ENCODE measurements at places on chromosomes 3 and 15.

GRCh38 chr3:69200384-69201068 is 78.1 kb upstream of the LMOD3 start:
- DNase-seq, result peak; percentile 32

DNA sequence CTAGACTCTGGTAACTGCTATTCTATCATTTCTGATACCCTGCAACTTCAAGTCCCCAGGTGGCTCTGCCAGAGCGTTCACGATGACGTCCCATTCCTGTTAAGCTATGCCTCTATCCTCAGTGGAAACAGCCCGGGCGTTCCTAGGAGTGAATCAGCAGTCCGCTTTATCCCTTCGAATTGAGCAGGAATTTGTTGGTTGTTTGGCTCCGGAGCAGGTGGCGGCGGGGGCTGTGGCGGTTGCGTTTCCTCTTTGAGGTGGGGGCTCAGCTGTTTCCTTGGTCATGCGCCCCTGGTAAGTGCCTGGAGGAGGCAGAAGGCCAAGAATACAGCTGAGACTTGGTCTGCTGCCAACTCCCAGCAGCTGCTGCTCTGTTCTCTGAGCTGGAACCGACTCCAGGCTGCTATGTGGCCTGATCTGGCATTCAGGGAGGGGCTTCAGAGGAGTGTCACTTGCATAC is 25.2 kb downstream of the ARPP21 start:
- DNase-seq, result no peak

DNA sequence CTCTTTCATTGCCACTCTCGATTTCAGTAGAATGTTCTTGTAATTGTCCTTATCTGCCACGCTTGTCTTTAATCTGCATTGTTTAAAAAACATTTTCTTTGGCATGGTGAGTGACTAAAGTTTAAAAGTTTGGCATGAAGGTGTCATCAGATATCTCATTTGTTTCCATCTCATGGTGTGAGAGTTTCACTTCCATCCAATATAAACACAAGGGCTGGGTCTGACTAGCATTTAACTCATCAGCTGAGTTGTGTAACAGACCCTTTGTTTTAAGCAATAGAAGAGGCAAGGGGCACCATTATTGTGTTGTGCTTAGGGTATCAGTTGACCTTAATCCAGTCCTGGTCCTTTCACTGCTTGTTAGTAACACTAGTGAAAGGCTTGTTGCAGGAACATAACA is 49.9 kb upstream of the IL12A start:
- DNase-seq, result no peak

DNA sequence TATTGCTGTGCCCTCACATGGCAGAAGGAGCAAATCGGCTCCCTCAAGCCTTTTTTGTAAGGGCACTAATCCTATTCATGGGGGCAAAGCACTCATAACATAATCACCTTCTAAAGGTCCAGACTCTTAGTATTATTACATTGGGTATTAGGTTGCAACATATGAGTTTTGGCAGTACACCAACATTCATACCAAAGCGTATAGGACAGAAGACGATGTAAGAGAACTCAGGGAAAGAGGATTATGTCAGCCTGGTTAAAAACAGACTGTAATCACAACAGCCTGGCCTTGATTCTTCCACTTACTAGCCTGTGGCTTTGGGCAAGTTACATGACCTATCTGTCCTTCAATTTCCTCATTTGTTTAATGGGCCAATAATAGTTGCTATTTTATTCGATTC is 828.5 kb upstream of the NECTIN3 start:
- peak; percentile 12 for DNase-seq

GRCh38 chr3:71652781-71653413 is 69.4 kb upstream of the FOXP1 start:
- no peak for DNase-seq

- DNase-seq, result no peak
Observed at GRCh38 chr3:105836533-105836932, 32.3 kb downstream of the CBLB start.

- peak; percentile 17 for DNase-seq
Observed at GRCh38 chr15:87672309-87673288, 583.9 kb downstream of the NTRK3 start.

DNA sequence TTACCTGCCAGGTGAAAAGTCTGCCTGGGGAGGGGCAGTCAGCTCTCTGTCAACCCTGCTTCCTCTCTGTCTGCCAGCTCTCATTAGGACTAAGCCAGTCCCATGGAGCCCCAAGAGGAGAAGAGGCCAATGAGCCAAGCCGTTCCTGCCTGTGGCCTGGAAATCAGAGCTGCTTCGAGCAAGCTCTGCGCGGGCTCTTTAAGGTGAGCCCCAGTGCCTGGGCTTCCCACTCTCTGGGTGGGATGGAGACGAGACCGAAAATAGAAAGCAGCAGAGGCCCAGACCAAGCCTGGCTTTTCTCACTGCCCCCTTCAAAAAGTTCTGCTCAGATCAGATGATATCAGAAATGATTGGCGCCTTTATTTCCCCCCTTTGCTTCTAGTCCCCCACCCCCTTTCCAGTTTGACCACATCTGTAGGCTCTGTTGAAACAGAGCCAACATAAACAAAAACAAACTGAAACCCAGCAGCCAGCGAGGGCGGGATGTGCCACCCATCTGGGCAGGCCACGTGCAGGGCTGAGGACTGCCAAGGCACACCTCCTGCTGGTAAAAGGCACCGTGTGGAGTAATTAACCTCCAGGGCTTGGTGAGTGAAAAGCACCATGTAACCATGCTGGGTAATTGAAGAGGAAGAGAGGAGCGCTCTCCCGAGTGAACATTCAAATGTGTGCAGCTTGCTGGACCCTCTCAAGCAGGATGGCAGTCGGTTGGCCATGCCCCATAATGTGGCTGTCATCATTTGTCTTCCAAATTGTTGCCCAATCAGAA is 471.0 kb upstream of the PROK2 start:
- no peak for DNase-seq

DNA sequence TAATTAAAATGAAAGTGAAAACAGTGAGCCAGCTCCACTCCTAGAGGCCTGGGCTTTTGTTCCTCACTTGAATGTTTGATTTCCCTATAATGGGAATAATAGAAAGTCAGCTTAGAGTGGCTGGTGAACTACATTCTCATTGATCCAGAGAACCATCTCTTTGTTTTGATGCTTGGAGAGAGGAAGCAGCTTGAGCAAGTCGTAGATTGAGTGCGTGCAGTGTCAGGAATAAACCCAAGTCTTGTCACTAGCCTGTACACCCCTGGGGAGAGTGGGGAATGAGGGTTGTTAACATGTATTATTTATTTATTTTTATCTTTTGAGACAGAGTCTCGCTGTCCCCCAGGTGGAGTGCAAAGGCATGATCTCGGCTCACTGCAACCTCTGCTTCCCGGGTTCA is 885 bp upstream of the LSG1 start:
- DNase-seq, result no peak

DNA sequence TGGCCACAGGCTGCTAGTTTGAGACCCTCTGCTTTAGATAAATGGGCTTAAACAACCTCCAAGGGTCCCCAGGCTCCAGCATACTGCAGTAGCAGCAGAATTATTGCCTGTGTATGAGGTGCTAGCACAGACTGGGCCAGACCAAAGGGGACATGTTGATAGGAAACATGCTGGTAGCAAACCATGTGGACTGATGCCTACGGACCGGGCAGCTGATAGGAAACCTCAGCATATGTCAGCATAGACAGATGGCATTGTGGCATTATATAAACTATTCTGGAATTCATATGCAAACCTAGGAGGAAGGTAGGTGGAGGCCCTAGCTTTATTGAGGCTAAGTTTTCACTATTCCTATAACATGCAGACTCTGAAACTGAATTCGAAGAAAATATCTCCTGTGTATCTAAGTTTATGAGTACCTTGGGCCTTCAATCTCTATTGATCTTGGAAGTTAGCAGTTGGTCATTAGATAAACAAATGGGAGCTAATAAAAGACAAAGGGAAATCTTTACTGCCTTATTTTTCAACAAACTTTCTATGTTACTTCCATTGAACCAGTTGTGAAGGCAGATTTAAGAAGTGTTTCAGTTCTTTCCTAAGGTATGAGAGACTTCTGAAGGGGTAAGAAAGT is 1.7 kb upstream of the HGD start:
- DNase-seq, result no peak

- DNase-seq, result no peak
Observed at GRCh38 chr3:183782576-183783276, 42.7 kb downstream of the MAP6D1 start.

DNA sequence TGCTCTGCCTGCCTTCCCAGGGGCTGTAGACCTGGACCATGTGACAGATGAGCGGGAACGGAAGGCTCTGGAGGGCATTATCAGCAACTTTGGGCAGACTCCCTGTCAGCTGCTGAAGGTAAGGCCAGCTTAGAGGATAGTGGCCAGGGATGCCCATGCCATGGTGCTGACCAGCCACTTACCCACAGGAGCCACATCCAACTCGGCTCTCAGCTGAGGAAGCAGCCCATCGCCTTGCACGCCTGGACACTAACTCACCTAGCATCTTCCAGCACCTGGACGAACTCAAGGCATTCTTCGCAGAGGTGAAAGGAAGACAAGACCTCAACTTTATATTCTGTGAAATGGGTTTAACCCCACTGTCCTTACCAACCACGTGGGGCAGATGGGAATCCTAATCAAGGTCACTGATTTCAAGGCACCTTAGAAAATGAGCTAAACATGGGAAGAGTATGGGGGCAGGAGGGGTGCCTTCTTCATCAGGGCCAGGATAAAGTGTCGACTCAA is 26.7 kb downstream of the NBEAL2 start:
- no peak for DNase-seq

DNA sequence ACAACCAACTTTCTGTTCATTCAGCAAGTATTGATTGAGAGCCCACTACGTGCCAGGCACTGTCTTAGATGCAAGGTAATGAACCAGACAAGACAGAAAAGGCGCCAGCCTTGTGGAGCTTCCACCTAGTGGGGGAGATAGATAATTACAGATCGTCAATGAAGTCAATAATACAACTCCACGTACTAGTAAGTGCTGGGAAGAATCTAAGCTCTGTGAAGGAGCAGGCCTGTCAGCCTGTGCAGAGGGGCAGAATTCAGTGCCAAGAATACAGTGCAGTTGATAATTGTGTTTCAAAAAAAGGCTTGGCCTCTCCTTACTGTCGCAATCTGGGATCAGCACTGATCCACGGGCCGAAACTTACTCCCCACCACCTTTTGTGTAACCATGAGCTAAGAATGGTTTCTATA is 186.3 kb downstream of the FEZF2 start:
- DNase-seq, result no peak

GRCh38 chr3:48429317-48429959 is 448 bp downstream of the PLXNB1 start:
- DNase-seq, result no peak

DNA sequence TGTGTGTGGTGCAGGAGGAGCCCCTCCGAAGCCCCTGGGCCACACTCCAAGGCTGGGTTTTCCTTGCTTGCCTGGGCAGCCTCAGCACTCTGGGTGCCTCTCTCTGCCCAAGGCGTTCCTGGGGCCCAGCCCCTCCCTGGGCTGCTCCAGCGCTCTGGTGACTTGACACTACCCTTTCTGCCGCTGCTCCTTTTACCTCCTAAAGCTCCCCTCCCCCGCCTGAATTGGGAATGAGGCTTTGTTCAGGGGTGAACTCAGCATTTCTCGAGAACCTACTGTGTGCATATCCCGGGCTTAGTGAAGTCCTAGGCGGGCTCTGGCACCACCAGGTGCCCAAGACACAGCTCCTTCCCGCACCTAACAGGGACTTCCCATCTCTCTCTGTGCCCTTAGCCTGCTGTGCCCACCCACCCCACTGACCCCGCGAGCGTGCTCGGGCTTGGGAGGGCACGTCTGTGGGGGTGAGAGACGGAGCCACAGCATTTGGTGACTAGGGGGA is 1.2 kb upstream of the BAHD1 start:
- DNase-seq, result no peak

GRCh38 chr3:49723296-49723627 is 489 bp downstream of the GMPPB start:
- no peak for DNase-seq

DNA sequence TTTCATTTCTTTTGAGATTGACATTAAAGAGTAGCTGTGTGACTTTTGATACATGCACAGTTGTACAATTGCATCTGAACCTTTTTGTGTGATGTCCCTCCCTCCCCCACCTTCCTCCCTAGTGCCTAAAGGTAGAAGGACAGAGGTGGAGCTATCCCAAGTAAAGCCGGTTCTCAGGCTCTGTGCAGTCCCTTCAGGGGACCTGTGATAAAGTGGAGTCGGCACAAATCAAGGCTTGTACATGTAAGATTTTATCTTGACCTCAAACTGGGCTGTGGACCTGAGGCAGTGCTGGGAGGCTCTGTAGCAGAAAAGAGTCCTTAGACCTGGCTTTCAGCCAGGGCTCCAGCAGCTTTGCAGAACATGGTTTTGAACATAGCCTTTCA is 55.5 kb upstream of the CMTM7 start:
- DNase-seq, result no peak

- no peak for DNase-seq
Observed at GRCh38 chr3:47010111-47010712, 30.7 kb downstream of the NBEAL2 start.

GRCh38 chr15:81384891-81385720 is 11.1 kb upstream of the TMC3 start:
- no peak for DNase-seq

- no peak for DNase-seq
Observed at GRCh38 chr15:61229883-61230180, 730 bp upstream of the RORA start.

GRCh38 chr3:42712688-42713372 is 10.2 kb upstream of the HHATL start:
- DNase-seq, result no peak

- no peak for DNase-seq
Observed at GRCh38 chr3:159668990-159669476, 319.6 kb upstream of the IL12A start.

DNA sequence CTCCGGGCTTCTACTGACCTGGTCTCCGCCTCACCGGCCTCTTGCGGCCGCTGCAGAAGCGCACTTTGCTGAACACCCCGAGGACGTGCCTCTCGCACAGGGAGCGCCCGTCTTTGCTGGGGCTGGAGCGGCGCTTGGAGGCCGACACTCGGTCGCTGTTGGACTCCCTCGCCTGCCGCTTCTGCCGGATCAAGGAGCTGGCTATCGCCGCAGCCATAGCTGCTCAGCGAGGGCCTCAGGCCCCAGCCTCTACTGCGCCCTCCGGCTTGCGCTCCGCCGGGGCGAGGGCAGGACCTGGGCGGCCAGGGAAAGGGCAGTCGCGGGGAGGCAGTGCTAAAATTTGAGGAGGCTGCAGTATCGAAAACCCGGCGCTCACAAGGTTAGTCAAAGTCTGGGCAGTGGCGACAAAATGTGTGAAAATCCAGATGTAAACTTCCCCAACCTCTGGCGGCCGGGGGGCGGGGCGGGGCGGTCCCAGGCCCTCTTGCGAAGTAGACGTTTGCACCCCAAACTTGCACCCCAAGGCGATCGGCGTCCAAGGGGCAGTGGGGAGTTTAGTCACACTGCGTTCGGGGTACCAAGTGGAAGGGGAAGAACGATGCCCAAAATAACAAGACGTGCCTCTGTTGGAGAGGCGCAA is 319.2 kb downstream of the FGF12 start:
- DNase-seq, result no peak

DNA sequence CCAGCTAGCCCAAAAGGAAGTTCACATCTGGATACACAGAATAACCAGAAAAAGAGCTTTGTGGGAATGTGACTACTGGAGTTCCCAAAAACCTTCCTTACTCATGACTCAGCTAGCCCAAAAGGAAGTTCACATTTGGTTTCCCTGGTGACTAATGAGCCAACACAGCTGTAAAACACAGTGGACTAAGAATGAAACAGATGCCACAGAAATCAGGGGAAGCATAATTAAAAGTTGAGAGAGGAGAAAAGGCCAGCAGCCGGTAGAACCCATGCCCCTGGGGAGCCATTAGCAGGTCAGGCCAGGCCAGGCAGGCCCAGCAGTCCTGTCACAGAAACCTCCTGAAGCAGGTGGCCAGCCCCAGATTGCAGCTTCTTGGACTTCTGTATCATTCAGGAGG is 130.3 kb downstream of the GHSR start:
- peak; percentile 97 for DNase-seq
